ENCODE measurements at places on chromosomes 16 and 17. TPM values are rescaled to one million over a fixed set of nuclear protein-coding genes. Genes with fewer than 3 reads are reported as not detected.

DNA sequence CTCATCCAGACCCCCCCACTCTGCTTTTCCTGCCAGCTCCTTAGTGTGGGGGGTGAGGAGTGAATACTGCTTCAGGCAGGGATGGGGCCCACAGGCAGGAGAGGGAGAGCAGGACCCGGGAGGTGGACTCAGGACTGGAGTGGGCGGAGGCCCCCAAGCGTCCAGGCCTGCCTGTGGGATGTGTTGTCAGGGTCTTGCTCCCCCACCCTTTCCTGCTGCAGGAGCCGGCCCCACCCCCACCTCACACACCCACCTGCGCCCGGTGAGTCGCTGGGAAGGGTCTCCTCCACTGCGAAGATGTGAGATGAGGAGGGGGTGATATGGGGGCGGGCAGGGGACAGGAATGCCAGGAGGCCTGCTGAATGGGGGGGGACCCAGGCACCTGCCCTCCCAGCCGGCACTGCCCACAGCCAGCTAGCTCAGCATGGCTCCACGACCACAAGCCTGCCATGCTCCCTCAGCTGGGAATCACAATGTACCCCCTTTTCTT lies 1.1 kb downstream of the FAM171A2 start:
- no peak for DNase-seq

- no peak for DNase-seq
These were observed 22.4 kb downstream of the ALDH3A2 start for GRCh38 chr17:19670908-19671307.

GRCh38 chr16:2437032-2437790 lies 8.0 kb downstream of the CCNF start:
- DNase-seq = no peak

- DNase-seq = no peak
These were observed 132.6 kb upstream of the NOL11 start for GRCh38 chr17:67585077-67585602.

DNA sequence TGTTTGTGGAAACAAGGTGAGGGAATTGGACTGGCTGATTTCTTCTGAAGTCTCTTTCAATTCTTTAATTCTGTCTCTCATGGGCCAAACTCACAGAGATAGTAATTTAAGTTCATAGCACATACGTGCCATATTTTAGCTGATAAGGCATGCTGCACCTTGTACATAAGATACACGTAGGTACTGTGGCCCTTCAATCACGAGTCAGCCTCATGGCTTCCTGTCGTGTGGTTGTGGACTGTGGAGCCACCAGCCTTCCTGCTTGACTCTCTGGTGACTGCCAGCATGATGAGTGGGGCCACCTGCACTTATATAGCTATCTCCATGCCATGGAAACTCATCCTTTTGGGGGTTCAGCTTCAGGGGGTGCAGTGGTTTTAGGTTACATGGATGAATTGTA lies 25.1 kb downstream of the KSR1 start:
- no peak for DNase-seq

DNA sequence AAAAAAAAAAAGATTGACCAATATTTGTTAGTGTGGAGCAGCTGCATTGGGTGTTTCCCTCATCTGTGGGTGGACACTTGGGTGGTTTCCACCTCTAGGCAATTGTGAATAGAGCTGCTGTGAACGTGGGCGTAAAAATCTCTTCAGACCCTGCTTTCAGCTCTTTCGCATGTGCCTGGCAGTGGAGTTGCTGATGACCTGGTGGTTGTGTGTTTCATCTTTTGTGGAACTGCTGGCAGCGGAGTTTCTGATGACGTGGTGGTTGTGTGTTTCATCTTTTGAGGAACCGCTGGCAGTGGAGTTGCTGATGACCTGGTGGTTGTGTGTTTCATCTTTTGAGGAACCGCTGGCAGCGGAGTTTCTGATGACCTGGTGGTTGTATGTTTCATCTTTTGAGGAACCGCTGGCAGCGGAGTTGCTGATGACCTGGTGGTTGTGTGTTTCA lies 21.4 kb downstream of the ZC3H18 start:
- no peak for DNase-seq

DNA sequence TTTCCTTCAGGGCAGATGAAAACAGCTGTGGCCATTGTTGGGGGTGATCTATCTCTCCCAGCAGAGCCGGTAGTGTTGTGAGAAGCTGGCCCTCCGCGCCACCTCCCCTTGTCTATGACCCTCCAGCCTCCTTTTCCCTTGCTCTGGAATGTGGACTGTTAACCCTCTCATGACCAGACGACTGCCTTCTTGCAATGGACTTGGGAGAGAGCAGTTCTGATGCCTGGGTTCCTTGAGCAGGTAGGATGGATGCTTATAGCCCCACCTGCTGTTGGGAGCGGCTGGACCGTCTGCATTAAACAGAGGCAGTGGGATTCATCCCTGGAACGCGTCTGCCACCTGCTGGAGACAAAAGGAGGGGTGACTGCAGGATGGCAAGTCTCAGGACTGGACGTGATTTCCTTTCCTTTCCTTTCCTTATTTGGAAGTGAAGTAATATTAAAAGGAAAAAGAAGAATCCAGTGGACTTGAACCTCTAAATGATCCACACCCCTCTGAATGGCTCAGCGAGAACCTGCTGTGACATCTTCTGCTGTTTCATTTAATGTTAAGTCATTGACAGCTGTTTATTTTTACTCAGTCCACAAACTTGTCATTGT lies 1.8 kb upstream of the SOST start:
- peak; percentile 99 for DNase-seq

- DNase-seq = no peak
These were observed 318.4 kb upstream of the MAF start for GRCh38 chr16:79918916-79919315.

DNA sequence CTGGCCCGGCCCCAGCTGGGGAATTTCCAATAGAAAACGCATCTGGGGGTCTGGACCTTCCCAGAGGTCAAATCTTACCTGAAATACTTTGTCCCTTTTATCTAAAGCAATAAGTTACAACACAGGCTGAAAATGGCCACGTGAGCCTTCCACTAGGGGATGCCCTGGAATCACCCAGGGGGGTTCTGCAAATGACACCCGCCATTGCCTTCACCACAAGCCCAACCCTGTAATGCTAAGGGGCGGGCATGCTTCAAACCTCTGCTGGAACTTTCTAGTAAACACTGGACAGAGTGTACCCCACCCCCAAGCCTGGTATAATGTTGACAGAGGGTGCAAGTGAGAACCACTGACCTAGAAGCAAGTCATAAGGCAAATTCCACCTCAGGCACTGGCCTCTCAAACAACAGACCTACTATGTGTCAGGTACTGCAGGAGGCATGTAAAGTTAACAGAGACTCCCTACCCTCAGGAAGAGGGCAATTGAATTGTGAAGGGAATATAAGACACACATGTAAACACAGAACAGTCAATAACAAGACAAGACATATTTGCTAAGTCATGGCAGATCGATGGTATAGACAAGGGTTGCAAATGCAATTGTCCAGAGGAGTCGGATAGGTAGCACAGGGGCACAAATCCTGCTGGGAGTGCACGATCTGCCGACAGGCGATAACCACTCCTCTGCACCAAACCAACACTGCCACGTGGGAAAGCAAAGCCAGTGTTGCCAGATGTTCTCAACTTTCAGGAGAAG lies 59.0 kb downstream of the ARHGAP17 start:
- DNase-seq = no peak

DNA sequence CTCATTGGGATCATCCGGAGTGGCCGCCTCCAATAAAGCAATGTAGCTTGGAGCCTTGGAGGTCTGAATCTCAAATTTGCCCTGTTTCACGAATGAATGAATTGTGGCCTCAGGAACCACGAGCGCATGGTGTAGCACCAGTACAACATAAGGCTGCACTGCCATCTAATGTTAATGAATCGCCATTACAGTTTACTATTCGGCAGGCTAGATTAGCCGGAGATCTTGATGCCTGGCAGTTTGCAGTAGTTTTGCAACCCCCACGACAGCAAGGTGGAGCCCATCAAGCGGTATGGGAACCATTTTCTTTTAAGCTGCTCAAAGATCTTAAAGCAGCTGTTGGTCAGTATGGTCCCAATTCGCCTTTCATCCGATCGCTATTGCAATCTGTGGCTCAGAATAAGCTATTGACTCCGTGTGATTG lies 18.8 kb downstream of the ALOX15B start:
- DNase-seq = peak; percentile 84

DNA sequence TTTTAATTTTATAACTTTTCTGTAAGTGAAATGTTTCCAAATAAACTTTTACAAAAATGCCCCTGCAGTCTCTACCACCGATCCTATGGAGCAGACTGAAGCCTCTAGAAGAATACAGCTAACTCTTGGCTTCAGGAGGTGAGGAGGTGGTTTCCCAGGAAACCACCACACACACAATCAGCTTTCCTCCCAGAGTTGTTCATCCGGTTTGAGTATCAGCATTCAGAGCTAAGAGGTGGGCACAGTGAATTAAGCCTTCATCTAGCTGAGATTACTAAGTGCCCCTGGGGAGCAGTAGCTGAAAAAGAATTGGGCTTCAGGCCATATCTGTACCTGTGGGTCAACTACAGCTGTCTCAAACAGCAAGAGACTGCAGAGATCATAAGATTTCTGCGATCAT lies 139.7 kb downstream of the AATF start:
- DNase-seq = no peak

GRCh38 chr17:73722165-73722564 lies 77.9 kb upstream of the SDK2 start:
- DNase-seq = no peak

GRCh38 chr17:45225964-45226530 lies 4.4 kb downstream of the FMNL1 start:
- DNase-seq = peak; percentile 42

DNA sequence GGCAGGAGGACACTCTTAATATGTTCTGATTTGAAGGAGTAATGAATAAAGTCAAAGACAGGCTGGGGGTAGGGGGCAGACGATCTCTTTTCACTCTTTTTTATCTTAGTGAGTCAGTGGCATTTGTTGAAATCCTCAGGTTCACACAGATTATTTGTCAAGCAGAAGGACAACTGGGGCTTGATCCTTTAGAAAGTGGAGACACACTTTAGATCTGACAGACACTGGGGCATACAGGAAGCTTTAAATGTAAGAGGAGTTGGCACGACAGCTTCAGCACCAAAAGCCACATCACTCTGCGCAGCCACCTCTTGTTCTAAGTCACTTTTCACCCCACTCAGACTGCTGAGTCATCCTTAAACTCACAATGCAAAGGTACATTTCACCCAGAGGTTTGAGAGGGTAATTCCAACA lies 121.5 kb downstream of the STXBP4 start:
- no peak for DNase-seq

DNA sequence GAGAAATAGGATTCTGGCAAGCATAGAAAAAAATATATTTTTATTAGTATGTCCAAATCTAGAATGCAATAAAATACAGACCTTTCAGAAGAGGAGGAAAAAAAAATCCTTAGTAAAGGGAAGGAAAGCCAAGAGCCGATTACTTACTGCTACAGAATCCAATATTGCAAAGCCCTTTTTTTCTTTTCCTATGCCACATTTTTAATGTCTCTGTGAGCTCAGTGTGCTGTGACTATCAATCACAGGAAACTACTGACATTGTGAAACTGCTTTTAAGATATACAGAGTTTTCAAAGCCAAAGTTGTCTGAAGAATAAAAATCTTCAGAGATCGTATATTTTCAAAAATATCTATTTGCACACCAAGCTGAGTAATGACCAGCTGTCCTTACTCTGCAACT lies 120.4 kb downstream of the CHD9NB start:
- DNase-seq = no peak

GRCh38 chr16:83539736-83540490 lies 267.9 kb upstream of the HSBP1 start:
- DNase-seq = no peak

DNA sequence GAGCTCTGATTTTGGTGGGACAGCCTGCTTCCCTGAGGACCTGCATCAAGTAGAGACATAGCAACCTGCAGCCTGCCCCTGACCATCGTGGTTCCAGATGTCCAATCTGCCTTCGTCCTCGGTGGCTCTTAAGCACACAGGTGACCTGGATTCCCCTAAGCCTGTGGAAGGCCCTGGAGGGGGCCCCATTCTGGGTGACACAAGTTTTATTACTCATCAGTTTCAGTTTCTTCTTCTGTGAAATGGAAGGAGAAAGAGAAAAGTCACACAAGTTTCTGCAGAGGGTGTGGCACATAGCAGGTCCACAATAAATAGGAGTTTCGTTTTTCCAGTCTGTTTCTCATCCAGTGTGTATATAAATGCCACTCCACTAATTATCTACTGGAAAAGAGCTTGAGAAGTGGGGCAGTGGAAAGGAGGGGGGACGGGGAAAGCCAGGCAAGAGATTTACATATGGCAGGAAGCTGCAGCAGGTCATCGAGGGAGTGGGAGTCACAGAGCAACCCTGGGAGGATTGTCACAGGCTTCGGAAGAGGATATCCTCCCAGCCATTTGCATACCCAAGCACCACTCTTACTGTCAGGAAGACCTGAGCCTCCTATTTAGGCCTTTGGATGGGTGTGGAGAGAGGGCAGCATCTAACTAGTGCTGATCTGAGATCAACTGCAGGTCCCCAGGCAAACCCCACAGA lies 10.0 kb upstream of the NOS2 start:
- peak; percentile 54 for DNase-seq

- peak; percentile 91 for DNase-seq
These were observed 9.1 kb downstream of the TUBG1 start for GRCh38 chr17:42618442-42619150.

DNA sequence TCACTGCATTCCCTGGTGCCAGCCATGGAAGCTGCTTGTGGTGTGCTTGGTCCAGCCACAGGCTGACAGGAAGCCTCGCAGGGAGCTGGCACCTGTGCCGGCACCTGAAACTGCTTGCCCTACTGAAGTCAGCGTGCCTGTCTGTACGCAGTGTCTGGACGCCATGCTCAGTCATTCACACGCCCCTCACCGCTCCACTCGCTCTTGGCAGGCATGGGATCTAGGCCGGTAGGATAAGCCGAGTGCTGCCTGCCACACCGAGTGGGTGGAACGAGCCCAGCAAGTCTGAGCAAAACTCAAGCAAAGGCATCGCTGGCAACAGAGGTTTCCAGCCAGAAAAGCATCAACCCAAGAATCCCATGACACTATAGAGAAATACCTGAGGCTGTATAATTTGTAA lies 350.6 kb downstream of the CDH11 start:
- DNase-seq = no peak

Gene TBX6
- 1.6 TPM for total RNA-seq

Gene ITGB3
- total RNA-seq = not detected

Gene HAGHL
- 25.2 TPM for total RNA-seq

Gene SMTNL2
- 1.6 TPM for total RNA-seq

Gene MT1G
- 23.4 TPM for total RNA-seq

Gene OSGIN1
- total RNA-seq = 0.63 TPM

Gene ADAP2
- total RNA-seq = 1.2 TPM

Gene NLRC5
- 1.6 TPM for total RNA-seq

Gene PRAC2
- not detected for total RNA-seq

Gene RPL38
- 1,358 TPM for total RNA-seq
